ENCODE measurements at places on chromosomes 11 and 22. TPM values are rescaled to one million over a fixed set of nuclear protein-coding genes. Genes with fewer than 3 reads are reported as not detected.

DNA sequence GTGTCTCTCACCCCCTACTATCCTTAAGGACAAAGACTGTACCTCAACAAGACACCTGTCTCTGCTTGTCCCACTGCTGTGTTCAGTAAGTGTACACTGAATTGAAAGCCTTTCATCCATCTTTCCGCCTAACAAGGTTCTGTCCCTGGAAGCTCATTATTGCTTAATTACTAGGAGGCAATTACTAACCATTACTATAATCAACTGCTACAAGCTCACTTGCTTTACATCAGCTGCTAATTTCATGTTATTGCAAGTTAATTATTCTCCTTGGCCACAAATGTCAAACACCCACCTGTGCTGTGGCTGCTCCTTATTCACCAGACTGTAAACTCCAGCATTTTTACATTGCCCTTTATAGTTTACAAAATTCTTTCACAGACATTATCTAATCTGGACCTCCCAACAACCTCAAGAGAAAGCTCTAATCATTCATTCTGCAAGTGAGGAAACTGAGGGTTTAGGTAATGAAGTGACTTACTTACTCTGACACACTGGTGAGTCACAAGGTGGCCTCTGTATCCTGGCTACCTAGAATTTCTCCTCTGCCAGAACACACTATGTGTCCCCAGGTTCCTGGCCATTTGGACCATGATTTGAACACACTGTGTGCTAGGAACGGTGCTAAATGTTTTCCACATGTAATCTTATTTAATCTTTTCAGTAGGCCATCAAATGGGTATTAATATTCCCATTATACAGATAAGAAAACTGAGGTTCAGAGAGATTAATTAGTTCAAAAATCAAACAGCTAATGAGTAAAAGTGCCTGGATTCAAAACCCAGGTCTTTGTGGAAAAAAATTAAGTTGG, 66.7 kb downstream of the RAB30 start:
- peak; percentile 54 for DNase-seq

DNA sequence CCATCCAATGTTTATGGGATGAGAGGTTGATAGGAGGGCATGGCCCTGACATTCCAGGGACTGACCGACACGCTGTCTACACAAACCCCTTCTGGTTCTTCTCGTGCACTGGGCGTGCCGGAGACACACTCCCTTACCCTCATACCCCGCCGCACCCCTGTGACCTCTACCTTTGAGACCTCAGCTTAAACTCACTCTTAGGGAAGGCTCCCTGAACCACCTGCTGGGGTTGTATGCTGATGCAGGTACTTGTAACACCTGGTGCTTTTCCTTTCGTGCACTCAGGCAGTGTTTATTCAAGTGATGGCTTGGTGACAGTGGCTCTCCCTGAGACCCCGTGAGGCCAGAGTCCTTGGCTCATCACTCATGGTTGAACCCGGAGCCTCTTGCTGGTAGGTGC, 12.0 kb downstream of the PPARA start:
- no peak for DNase-seq

DNA sequence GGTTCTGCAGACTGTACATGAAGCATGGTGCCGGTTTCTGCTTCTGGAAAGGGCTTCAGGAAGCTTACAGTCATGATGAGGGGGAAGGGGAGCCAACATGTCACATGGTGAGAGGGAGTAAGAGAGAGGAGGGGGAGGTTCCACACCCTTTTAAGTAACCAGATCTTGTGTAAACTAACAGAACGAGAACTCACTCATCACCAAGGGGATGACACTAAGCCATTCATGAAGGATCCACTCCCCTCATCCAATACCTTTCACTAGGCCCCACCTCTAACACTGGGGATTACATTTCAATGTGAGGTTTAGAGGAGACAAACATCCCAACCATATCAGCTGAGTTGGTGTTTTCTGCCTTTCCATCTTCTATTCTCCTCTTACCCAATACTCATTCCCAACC, 83.5 kb downstream of the BDNF start:
- DNase-seq: no peak

OR9G4 gene
- not detected for total RNA-seq

SCGB1A1 gene
- not detected for total RNA-seq
